ENCODE measurements at places on chromosomes 12 and 14.

- no peak for DNase-seq
Measured at GRCh38 chr14:88823968-88824313, 510 bp upstream of the TTC8 start.

DNA sequence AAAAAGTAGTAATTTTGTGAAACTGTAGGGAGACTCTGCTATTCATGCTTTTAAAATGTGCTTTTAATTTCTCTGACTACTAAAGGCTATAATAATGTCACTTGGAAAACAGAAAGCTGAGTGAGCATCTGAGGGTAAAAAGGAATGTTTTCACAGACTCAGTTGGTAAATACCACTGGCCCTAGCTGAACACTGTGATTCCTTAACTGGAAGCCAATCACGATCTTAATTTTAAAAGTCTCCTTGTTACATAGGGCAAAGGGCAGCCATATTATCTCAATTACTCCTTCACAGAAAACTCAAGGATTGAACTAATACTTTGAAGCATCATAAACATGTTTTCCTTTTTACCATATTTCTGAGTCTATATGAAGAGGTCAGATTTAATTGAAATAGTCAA is 41.9 kb downstream of the PAWR start:
- DNase-seq = no peak

DNA sequence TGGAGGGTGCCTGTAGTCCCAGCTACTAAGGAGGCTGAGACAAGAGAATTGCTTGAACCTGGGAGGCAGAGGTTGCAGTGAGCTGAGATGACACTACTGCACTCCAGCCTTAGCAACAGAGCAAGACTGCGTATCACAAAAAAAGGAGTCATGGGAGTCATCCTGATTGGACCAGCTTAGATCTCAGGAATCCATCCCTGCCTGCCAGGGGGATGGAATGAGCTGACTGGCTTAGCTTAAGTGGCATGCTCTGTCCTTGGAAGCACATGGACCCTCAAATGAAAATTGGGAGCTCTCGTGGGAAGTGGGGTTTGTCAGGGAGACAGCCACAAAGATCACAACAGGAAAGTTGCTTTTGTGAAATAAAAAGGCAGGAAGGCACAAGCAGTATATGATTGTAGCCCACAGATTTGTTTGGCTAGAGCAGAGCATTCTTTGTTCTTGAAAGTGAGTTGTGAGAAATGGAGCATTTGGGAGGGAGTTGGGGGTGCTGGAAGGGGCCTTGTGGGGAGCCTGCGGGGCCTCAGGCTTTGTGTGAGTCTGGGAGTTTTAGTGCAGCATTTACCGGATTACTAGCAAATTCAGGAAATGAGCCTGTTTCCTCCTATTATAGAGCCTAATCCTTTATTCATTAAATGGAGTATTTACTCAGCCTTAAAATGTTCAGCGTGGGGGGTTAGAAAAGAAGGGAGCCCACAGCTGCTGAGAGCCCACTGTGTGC is 30.7 kb downstream of the DGLUCY start:
- DNase-seq = no peak

- DNase-seq = no peak
Measured at GRCh38 chr14:68393259-68393658, 399.6 kb downstream of the ZFP36L1 start.

GRCh38 chr14:31419967-31420318 is 407 bp downstream of the HEATR5A start:
- no peak for DNase-seq

DNA sequence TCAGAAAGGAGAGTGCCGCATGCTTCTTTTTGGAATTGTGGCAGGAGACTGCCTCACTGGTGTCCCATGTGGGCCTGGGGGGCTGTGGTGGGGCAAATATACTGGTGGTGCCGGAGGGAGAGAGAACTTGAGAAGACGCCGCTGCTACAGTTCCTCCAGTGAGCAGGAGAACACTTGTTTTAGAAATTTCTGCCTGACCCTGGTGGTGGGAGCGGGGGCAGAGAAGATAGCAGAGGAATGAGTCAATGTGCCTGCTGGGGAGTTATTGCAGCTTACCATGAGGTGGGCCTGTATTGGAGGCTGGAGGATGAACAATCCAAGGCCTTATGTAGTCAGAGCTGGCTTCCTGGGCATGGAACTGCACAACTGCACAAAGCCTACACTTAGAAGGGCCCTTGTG is 211.8 kb downstream of the SNAPC1 start:
- no peak for DNase-seq

- no peak for DNase-seq
Measured at GRCh38 chr12:22505826-22506225, 38.5 kb downstream of the C2CD5 start.

GRCh38 chr12:104352106-104352713 is 48.7 kb downstream of the EID3 start:
- DNase-seq = no peak

- no peak for DNase-seq
Measured at GRCh38 chr12:5921966-5922899, 22.8 kb downstream of the ANO2 start.

DNA sequence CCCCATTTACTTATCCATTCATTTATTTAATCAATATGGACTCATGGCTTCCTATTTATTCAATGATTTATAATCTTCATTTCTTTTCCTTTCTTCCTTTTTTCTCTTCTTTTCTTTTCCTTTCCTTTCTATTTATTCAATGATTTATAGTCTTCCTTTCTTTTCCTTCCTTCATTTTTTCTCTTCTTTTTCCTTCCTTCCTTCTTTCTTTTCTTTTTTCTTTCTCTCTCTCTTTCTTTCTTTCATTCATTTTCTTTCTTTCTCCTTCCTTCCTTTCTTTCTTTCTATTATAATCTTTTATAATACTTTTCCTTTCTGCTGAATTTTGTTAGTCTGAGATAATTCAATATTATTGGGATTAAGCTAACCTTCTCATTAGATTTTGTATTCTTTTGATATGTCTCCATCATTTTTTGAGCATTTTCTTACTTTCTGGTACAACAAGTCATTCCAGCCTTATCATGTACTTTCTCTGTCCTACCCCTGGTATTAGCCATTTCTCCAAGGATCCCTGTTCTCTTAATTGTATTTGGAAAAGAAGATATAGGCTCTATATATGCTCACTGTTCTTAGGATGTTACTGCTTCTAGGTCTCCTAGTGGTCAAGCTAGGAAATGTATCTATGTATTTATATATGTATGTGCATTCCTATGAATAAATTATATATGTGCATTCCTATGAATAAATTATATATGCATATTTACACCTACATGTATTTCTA is 12.1 kb downstream of the LACRT start:
- DNase-seq = no peak

DNA sequence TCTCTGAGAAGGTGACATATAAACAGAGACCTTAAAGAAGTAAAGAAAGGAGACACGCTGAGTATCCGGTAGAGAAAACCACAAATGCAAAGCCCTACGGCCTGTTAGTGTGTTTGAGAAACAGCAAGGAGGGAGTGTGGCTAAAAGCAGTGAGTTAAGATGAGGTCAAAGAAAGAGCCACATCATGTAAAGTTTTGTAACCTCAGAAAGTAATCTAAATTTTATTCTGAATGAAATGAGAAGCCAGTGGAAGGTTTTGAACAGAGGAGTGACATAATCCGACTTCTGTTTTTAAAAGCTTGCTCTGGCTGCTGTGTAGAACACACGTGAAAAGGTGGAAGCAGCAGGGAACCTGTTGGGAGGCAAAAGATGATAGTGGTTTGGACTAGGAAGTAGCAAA is 32.6 kb downstream of the PPP2R5E start:
- no peak for DNase-seq

GRCh38 chr12:110906985-110907384 is 13.4 kb downstream of the MYL2 start:
- no peak for DNase-seq

GRCh38 chr12:57610554-57611107 is 604 bp upstream of the ARHGEF25 start:
- no peak for DNase-seq

DNA sequence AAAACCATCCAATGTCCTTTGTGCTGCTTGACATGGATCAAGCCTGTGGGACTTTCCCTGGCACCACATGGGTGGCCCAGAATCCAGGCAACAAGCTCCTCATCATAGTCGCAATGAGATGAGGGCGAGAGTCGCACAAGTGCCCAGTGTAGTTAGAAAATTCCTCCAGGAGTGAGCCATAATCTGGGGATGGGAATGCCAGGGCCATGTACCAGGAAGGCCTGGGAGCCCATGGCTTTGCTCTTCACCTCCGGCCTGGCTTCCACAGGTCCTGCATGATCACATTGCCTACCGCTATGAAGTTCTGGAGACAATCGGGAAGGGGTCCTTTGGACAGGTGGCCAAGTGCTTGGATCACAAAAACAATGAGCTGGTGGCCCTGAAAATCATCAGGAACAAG is 33.9 kb downstream of the DYRK4 start:
- DNase-seq = no peak

DNA sequence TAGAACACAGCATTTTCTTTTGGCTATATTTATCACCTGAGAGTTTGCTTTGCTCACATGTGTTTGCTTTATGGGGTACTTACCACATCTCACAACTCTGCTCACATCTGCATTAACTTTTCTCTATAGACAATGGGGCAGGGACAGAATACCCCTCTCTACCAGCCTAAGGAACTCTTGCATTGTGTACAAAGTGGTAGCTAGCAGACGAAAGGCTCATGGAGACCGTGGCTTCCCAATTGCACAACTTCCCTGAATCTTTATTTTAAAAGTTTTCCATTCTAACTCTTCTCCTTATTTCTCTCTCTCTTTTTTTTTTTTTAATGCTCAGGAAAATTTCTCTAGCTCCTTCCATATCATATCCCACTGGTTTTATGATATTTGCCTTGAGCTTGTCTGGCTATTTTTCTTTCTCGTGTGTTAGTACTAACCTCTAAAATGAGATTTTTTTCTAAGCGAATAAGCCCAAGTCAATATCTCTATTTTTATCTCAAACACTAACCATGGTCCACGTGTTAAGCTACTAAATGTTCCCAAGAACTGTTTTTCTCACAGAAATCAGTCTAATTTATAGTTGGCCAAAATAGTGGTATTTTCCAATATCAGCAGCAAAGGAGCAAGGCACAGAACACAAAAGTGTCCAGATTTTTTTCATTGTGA is 155.2 kb downstream of the STXBP6 start:
- no peak for DNase-seq

- DNase-seq = no peak
Measured at GRCh38 chr12:53324113-53324778, 2.8 kb upstream of the AAAS start.

GRCh38 chr12:114405519-114406271 is at the start of gene TBX5:
Gene TBX5, minus strand, starts transcription at chr12:114406144. Its CDS starts 2,246 bp downstream, at chr12:114403898.
- peak; percentile 55 for DNase-seq

- peak; percentile 75 for DNase-seq
Measured at GRCh38 chr12:4997939-4998338, 45.7 kb upstream of the KCNA5 start.

DNA sequence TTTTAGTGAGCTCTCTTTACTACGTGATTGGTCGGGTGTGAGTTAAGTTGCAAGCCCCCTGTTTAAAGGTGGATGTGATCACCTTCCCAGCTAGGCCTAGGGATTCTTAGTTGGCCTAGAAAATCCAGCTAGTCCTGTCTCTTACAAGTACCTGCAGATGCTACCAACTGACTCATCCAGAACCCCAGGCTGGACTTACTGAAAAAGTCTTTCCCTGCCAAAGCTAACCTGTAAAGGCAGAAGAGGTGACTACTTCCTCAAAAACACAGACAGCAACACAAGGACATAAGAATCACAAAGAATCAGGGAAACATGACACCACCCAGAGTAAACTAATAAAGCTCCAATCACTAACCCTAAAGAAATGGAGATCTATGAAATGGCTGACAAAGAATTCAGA is 39.1 kb upstream of the HIGD1C start:
- no peak for DNase-seq

GRCh38 chr12:77575376-77575919 is 255.2 kb upstream of the NAV3 start:
- DNase-seq = no peak
